Omental fat pad (tissue), 4 donors: ENCODE measurements at places on chromosomes 12 and 14. TPM values are rescaled to one million over a fixed set of nuclear protein-coding genes. Genes with fewer than 3 reads are reported as not detected.

Gene LRFN5
- 2.4 TPM for total RNA-seq

Gene OR6C2
- total RNA-seq, result not detected

Gene HOXC9
- total RNA-seq, result not detected

Gene NOXRED1
- total RNA-seq, result 0.28 TPM

Gene DDN
- total RNA-seq, result not detected

Gene GDF3
- not detected for total RNA-seq

Gene MYBPC1
- not detected for total RNA-seq

Gene MGAT4C
- 4.5 TPM for total RNA-seq

Gene RTN1
- total RNA-seq, result 50.0 TPM

GRCh38 chr12:271161-271560 is 8.5 kb upstream of the SLC6A13 start:
- no peak for DNase-seq

GRCh38 chr12:89311703-89312293 is 40.5 kb downstream of the DUSP6 start:
- DNase-seq, result no peak

DNA sequence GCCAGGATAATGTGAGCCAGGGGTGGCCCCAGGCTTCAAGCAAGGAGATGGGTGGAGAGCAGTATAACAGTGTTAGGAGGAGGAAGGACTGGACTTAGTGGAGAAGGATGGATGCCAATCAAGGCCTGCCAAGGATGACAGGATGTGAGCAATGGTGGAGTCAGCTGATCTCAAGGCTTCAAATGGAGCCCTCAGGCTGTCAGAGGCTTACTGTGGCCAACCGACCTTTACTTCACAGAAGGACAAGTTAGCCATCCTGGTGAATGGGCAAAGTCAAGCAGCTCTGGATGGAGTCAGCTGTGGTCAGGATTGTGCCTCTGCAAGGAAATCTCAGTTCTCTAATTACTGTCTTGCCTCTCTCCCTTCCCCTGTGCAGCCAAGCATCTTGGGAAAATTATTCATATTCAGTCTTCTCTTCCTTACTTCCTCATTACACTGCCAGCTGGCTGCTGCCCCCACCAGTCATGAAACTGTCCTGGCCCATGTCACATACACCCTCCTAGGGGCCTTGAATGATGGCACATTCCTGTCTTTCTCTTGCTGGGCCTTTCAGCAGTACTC is 7.6 kb upstream of the STAT6 start:
- DNase-seq, result no peak

GRCh38 chr14:102828151-102828550 is 50.9 kb downstream of the TRAF3 start:
- DNase-seq, result no peak

DNA sequence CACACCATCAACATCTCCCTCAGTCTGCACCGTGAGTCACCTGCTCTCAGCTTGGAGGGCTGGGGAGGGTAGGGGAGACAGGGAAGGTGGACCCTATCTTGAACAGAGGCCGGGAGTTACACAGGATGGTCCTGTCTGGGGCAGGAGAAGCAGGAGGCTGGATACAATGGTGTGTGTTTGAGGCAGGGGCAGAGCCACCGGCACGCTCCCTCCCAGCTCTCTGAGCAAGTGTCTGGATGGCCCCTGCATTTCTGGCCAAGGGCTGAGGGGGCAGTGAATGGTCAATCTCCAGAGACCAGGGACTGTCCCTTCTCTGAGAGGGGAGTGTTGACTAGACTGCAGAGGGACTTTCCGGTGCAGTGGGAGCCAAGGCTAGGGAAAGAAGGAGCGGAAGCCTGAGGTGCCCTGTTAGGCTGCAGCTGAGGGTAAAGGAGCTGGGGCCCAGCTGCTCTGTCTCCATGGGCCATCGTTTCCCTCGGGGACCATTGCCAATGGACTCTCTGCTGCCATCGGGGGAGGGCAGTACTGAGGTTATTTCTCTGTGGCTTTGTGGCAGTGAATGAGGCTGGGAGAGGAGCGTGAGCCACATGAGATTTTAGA is 1.9 kb downstream of the LRP1-AS start:
- DNase-seq, result no peak

DNA sequence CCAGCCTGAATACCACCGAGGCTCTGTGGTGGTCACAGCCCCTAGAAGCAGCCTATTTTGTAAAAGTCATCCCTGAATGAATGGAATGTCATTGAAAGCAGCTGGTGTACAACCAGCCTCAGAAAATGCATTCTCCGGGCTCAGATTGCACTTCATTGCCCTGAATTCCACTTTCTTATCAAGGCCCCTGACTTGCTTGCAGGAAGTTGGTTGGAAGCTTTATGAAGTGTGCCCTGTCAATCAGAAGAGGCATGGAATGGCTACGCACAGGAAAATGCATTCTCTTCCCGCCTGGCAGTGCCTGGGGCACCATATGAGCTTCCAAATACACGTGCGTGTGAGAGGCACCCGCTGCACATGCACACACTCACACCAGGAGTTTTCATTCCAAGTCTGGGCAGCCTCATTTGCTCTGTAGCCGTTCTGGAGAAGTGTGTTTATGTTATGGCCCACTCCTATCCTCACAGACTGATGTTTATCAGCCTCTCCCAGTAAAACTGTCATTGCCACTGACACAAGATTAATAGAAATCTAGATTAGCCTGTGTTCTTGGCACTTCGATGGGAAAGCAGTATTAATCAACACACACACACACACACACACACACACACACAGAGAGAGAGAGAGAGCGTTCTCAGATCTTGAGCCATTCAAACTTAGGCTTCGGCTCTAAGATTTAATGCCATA is 63.9 kb downstream of the NUAK1 start:
- no peak for DNase-seq

GRCh38 chr14:93317875-93318807 is 14.7 kb downstream of the BTBD7 start:
- DNase-seq, result no peak

GRCh38 chr14:101025696-101026095 is 122.2 kb upstream of the RTL1 start:
- no peak for DNase-seq

GRCh38 chr12:127964717-127965116 is 302.3 kb upstream of the TMEM132C start:
- DNase-seq, result no peak

DNA sequence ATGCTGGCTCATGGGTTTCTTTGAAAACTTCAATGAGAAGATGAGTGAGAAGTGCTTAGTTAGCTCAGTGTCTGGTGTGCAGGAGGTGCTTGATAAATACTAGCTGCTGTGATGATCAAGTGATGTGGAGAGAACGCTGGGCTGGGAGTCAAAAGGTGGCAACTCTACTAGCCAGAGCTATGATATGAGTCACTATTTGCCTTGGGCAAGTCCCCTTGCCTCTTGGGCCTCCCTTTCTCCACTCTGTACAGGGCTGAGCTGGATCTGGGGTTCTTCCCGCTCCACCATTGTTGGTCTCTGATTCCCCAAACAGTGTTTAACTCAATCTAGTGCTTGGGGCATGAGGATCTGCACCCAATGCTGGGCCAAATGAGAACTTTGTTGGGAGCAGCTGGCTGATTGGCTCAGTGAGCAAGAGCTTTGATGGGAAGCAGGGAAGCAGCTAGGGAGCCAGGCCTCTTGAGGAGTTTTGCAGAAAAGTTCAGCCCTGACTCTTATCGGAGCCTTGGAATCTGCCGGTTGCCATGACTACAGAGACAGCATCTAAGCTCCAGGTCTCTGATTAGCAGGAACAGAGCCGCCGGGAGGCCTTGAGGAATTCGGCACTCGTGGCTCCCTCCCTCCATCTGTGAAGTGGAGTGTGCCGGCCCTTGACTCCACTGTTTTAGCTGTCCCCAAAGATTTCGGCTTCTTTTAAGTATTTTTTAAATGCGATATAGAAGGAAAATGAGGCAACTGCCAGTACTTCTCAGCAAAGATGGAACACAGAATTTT is 82.1 kb upstream of the HSPB8 start:
- no peak for DNase-seq

- no peak for DNase-seq
Measured at GRCh38 chr12:68482660-68483059, 128.0 kb upstream of the RAP1B start.

DNA sequence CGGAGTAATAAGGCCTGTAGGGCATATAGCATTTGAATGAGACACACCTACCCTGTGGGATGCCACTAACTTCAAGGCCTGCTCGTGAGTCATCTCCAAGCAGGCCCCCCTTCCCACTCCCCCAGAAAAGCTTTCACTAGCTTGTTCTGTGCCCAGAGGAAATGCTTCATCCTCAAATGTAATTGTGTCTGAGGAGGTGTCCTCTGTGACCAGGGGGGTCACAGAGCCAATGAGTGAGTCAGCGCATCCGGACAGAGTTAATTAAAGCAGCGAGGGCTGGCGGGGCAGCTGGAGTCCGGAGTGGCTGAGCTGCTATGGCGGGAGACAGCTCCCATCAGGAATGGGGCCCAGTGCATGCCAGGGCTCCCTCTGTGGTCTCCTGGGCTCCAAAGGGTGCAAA is 27.0 kb upstream of the ESRRB start:
- no peak for DNase-seq

- DNase-seq, result no peak
Measured at GRCh38 chr12:127235761-127236160, 1031.2 kb upstream of the TMEM132C start.

GRCh38 chr12:40999210-40999609 is 188.9 kb upstream of the PDZRN4 start:
- no peak for DNase-seq

DNA sequence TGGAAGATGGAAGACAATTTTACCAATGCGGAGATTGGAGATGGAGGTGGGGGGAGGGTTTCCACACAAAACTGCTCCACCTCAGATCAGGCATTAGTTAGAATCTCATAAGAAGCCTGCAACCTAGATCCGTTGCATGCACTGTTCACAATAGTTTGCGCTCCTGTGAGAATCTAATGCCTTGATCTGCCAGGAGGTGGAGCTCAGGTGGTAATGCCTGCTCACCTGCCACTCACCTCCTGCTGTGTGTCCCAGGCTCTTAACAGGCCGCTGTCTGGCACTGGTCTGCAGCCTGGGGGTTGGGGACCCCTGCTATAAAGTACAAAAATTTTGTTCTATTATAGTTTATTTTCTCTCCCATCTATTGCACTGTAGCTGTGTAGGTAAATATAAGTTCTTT is 84.9 kb upstream of the FOXG1 start:
- no peak for DNase-seq
